CD4-positive, alpha-beta T cell treated with Interferon alpha-2 for 1 hour (primary cell): ENCODE measurements at places on chromosomes 11 and 22.

GRCh38 chr22:27772984-27773498, 28.5 kb downstream of the MN1 start:
- DNase-seq = no peak

- DNase-seq = no peak
These were observed 210.8 kb downstream of the PGR start for GRCh38 chr11:100918551-100919500.

GRCh38 chr11:66936311-66936711, 21.9 kb downstream of the PC start:
- DNase-seq = no peak

GRCh38 chr11:14118072-14118471, 155.5 kb downstream of the SPON1 start:
- no peak for DNase-seq

DNA sequence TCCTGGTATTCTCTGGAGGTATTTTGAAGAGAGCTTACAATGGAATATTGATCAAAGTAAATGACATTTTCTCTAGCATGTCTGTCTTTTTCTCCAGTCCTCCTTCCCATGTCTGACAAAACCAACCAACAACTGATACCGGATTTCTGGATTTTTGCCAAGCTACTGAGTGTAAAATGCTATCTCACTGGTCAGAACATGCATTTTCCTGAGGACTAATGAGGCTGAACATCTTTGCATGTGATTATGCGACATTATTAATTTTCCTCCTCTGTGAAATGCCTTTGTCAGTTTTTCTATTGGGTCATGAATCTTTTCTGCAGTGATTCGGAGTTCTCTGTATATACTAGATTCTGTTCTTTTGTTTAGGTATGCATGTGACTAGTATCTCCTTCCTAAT, 51.4 kb downstream of the CDON start:
- DNase-seq = no peak

- DNase-seq = no peak
These were observed 1524.9 kb downstream of the BRD1 start for GRCh38 chr22:48302657-48303368.

DNA sequence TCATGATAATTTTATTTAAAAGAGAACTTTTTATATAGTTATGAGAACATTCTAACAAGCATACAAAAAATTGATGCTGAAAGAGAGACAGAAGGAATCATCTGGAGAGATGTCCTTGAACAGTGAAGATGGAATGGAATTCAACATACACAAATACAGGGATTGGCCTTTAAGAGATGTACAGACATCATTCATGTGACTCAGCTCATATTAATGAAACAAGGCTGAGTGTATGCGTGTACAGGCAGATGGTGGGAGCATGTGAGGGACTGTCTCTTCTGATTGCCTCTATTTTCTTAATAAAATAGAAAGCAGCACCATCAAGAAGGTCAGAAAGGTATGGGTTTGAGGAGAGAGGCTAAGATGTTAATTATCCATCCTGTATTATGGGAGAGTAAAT, 793.3 kb downstream of the CNTN5 start:
- no peak for DNase-seq

- DNase-seq = no peak
These were observed 40.7 kb downstream of the MOB2 start for GRCh38 chr11:1445741-1446445.

GRCh38 chr22:48368975-48369525, 1458.6 kb downstream of the BRD1 start:
- DNase-seq = no peak

- DNase-seq = no peak
These were observed 223.6 kb downstream of the SWAP70 start for GRCh38 chr11:9887472-9887871.

DNA sequence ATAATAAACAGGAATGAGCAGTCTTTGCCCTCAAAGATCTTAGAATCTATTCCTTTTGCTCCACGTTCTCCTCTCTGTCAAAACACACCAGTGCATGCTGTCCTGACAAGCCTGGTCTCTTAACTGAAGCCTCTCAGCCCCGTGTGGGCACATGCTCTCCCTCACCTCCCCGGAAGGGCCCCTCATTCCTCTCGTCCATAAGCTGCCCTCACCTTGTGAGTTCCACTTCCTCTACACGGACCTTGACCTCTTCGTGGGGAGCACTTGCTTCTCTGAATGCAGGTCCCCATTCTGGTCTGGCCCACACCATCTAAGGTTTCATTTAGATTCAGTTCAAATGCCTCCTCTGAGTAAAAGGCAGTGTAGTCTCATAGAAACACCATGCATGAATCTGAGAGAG, 412.3 kb upstream of the SYN3 start:
- DNase-seq = no peak

DNA sequence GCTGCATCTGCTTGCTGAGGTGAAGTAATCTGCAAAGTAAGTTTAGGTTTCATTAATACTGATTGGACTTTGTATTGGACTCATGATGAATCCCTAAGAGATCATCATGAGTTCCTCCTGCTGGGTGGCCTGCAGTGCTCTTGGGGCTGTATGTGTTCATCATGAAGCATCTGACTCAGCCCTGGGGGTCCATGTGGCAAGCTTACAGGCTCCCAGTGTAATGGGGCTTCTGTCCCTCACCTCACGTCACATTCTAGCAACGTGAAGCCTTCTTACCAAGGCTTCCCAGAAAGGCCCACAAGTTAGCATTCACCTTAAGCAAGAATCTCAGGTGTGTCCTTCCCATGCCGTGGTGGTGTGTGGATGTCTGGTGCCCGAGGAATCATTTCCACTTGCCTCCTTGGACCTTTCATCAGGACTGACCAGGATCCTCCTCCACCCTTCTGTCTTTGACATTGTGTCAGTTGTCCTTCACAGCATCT, 23.7 kb downstream of the CRKL start:
- DNase-seq = no peak

DNA sequence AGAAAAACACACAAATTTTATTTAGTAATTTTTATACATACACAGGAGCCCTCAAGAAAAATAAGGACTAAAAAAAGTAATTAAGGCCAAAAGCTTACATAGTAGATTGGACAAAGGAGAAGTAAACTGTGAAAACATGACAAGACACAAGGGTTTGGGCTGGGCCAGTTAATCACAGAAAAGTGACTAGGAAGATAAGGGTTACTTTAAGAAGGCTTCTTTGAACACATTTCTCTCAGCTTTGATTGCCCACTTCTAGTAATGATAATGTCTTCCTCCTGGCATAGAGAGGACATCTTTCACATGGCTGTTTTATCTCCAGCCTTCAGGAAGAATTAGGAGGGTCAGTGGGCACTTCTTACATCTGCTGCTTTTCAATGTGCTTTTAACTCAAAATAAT, 3.4 kb downstream of the RNF141 start:
- no peak for DNase-seq

DNA sequence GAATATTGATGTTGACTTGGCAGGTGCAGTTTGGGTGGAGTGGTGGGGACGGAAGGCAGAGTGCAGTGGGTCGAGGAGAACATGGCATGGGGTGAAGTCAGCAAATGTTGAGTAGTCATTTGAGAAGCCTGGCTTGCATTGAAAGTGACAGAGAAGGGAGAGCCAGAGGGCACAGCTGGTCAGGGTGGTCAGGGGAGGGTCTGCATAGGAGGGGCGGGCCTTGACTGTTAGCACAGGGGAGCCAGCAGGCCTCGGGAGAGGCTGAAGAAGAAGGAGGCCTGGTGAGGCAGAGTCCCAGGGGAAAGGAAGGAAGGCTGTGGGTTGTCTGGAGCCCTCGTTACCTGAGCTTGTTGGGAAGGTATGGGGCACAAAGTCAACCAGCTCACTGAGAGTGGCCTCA, 230.8 kb upstream of the TBCEL start:
- DNase-seq = no peak

GRCh38 chr22:19983741-19984140, 32.9 kb downstream of the ARVCF start:
- DNase-seq = no peak
